Stimulated activated CD4-positive, alpha-beta T cell treated with anti-CD3 and anti-CD28 coated beads, Interleukin-12 subunit alpha, Interleukin-12 subunit beta, amount 100 ng/mL, for 24 hours (primary cell): ENCODE measurements at places on chromosomes 4 and X.

GRCh38 chrX:155544881-155545280 lies 67.9 kb downstream of the TMLHE start:
- no peak for DNase-seq

GRCh38 chr4:76666944-76667532 lies 230.9 kb downstream of the SOWAHB start:
- no peak for DNase-seq

DNA sequence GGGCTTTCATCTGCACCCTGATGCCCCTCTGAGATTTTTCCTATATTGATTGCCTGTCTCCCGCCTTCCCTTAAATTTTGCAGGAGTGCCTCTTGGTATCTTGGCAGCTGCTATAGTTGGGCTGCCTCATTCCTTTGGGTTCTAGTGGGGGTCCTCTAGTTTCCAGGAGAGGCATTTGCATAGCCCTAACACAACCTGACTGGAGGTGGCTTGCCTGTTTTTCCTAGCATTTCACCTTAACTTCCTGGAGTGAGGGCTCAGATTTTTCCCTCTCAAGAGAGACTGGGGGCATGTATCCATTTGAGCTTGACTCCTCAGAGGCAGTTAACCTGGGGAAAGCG lies 46.0 kb downstream of the UGT2A3 start:
- DNase-seq, result no peak

DNA sequence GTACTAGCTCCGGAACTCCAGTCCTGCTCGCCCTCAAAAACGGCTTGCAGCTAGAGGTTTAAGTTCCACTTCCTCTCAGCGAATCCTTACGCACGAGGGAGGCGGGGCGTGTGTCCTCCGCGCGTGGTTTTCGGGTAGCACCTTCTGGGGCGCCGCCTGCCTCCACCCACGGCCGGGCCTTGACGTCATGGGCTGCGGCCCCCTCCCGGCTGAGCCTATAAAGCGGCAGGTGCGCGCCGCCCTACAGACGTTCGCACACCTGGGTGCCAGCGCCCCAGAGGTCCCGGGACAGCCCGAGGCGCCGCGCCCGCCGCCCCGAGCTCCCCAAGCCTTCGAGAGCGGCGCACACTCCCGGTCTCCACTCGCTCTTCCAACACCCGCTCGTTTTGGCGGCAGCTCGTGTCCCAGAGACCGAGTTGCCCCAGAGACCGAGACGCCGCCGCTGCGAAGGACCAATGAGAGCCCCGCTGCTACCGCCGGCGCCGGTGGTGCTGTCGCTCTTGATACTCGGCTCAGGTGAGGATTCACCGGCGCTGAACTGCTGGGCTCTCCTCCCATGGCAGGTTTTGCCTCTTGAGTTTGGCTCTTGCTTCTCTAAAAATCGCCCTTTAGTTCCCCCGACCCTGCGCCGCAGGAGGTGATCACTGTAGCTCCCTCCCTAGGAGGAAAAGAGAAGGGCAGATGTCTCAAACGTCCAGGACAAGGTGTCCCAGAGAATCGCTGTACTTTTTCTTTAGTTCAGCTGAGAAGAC lies at the start of gene AREG:
TSS of gene AREG (plus strand) at position 246 of the 752 bp plus-strand sequence. CDS start at position 456, 210 bp downstream.
- peak; percentile 68 for DNase-seq

DNA sequence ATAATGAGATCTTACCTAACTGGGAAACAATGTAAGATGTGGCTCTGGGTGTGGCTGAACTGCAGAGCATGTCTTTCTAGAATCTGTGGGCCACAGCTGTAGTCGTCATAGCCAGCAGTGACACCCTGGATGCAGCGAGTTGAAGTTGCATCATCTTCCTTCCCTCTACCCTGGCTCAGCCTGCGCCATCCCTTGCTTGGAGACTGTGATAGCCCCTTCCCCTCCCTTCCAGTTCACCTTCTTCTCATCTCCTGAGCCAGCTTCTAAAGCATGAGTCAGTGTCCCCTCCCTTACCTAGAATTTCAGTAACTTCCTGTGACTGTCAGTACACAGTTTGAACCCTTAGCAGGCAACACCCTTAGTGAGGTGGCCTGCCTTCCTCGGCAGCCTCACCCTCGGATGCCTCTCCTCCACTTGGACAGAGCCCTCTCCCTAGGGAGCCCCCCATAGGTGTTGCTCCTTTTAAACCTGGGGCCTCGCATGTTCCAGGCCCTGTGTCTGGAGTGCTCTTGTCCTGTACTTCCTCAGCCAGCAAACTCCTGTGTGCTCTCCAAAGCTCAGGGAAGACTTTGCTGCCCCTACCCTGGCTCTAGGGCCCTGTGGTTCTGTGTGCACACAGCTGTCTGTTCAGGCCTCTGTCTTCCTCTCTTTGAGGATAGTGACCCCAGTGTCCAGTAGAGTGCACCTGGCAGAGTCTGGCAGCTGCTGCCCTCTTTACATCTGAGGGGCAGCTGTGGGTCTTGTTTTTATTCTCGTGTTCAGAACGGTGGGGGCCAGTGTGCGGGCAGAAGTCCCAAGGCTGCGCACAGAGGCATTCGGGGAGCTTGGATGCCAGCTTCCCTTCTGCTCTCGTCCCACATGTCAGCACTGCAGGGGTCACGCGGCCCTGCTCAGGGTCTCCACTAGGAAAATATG lies 43.7 kb upstream of the TADA2B start:
- no peak for DNase-seq

- DNase-seq, result no peak
These were observed 6.3 kb upstream of the HPRT1 start for GRCh38 chrX:134453631-134454030.

DNA sequence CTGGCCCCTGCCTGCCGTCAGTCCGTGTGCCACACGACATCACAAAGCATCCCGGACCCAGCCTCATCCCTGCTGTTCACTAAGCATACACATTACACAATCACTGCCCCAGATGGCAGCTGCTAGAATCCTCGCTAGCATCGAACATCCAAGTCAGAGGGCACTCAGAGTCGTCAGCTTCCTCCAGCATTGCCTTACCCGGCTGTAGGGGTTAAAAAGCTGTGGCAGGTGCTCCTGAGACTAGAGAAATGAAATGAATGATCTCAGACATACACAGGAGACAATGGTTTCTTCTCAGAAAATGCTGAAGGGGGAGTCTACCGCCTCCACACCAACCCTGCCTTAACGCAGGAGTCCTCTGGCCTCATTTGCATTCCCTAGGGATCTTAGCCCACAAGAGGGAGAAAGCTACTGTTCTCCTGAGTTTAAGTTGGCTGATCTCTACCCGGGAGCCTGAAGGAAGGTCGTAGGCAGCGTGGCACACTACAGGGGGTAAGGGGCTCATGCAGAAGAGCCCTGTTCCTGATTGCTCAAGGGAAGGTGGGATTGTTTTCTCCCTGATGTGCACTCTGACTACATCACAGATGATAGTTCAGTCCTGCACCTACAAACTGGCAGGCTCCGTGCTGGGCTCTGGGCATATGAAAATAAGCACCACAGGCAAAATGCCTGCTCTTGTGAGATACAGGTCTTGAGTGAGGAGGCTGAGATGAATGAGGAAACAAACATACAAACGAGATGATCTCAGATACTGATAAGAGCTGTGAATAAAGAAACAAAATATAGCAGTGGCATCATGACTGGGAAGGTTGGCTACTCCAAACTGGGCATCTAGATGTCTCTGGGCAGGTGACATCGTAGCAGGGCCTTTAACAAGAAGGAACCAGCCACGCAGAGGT lies 2.6 kb upstream of the KIAA0232 start:
- no peak for DNase-seq

DNA sequence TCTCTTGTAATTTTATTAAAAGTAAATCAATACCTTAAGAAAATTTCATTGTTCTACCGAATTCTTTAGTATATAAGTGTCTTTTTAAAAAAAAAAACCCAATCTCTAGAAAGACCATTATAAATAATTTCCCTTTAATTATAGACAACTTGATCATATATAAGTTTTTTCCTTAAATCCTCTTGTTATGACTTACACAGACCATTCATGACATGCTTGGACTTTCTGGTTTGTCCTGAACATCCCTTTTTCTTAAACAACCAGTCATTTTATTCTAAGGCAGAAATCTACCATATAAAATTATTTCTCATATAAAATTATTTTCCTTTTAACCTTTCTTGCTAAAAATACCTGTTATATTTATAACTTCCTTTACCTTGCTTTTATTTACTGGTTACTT lies 15.4 kb upstream of the FHDC1 start:
- no peak for DNase-seq

DNA sequence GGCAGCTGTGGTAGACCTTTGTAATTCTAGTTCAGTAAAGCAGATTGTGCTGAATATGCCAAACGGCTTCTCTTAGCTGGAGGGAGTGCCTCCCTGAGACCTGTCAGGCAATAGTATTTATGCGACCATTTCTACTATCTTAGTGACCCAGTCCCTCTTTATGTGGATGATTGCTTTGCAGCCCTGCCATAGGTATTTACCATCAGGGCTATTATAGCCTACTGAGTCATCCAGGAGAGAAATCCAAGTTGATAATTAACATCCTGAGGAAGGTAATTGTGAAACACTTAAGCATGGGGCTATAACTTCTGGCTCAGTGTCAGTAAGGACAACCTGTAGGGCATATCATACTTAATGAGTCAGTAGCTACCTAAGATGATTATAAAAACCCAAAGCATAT lies 103.9 kb upstream of the MAOA start:
- DNase-seq, result no peak

DNA sequence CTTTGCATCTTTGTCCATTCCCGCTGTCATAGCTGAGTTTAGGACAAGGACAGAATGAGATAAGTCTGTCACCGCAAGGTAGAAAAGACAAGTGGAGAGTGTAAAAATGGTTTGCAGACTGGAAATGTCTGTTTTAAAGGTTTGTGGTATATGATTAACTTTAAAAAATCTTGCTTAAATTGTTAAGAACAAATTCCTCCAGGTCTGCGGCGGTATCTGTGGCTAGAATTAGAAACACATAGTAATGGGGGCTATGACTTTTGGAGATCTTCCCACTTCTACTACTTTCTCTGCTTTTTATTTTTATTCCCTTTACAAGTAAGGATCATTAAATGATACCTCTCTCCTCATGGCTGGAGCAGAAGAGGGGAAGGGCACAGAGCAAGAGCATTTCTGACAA lies 92.2 kb downstream of the MID1IP1 start:
- DNase-seq, result no peak

DNA sequence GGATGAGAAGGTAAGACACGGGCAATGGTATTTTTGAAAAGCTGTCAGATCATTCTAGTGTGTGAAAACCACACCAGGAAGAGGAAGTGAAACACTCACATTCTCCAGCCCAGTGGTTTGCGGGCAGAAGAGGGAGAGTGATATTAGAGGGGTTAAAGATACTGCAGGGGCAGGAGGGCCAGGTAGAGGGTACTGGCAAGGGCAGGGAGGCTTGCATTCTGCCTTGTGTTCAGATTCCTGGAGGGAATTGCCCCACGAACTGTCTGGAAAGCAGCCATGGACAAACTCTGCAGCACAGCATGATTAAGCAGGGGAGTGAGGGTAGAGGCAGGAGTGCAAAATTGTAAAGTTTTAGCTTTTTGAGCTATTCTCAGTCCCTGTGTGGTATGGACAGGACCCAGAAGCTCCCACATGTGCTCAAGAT lies 30.9 kb downstream of the NIPAL1 start:
- peak; percentile 56 for DNase-seq

DNA sequence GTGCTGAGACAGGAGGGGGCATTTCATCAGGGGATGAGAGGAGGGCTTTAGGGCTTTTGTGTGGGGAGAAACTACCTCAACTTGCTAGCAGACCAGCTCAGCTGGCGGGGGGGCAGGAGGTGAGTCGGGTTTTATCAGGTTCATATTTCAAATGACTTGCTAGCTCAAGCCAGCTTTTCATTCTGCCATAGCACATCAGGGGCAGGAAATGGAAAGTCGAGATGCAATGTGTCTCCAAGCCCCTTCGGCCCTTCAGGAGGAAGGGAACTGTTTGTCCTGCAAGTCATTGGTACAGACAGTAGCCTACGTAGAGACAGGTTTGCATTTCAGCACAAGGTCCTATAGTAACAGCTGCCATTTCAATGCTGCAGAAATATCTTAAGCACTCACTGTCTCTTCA lies 194.1 kb downstream of the PTTG2 start:
- DNase-seq, result no peak

DNA sequence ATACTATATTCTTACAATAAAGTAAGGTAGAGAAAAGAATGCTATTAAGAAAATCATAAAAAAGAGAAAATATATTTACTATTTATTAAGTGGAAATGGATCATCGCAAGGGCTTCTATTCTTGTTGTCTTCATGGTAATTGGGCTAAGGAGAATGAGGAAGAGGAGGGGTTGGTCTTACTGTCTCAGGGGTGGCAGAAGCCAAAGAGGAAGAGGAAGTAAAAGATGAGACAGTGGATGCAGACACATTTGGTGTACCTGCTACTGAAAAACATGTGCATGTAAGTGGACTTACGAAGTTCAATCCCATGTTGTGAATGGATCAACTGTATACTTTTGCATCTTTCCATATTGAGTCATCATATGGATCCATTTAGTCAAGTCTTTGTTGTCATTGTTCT lies 1502.1 kb upstream of the ADGRL3 start:
- DNase-seq, result no peak

DNA sequence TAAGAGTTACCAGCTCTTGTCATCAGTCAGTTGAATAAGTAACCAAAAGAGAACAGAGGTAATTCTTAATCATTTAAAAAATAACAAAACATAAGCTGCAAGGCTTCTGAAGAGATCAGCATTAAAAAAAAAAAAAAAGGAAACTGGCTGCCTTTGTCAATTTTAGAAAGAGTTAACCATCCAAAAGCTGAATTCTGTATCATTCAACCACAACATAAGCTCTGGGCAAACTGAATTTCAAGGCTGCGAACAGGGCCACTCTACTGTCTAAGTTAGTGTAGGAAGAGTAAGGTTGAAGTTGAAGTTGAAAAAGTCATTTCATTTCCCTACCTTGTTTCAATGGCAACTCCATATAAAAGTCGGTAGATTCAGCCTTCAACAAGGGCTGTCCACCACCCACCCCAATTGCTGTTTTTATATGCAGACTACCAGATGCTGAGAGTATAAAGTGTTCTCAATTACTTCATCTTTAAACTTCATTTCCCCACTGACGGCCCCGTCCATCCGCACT lies 1.1 kb upstream of the LIN54 start:
- DNase-seq, result no peak

DNA sequence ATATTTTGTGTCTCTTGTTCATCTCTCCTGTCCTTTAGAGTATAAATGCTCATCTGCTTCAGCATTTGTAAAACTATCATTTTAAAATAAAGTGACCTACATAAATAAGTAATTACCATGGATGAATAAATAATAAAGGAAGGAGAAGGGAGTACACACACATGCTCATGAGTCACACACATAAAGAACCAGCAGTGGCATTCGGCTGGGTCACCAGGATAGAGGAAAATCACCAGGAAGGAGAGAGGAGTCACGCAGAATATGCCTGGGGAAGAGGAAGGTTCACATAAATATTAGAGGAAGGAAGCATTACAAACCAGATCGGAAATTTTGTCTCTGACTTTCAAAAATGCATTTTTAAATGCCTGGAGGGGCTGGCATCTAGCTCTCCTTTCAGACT lies 38.5 kb upstream of the MED14 start:
- DNase-seq, result no peak
